NCI-H460 (cell line): ENCODE measurements at places on chromosomes 5 and 9.
A peak's percentile ranks its signal among the peaks of the same experiment; 100 is the strongest.

- DNase-seq: no peak
Measured at GRCh38 chr9:34334337-34334824, 5.0 kb downstream of the NUDT2 start.

- DNase-seq: no peak
Measured at GRCh38 chr5:58918021-58918729, 335.3 kb downstream of the RAB3C start.

DNA sequence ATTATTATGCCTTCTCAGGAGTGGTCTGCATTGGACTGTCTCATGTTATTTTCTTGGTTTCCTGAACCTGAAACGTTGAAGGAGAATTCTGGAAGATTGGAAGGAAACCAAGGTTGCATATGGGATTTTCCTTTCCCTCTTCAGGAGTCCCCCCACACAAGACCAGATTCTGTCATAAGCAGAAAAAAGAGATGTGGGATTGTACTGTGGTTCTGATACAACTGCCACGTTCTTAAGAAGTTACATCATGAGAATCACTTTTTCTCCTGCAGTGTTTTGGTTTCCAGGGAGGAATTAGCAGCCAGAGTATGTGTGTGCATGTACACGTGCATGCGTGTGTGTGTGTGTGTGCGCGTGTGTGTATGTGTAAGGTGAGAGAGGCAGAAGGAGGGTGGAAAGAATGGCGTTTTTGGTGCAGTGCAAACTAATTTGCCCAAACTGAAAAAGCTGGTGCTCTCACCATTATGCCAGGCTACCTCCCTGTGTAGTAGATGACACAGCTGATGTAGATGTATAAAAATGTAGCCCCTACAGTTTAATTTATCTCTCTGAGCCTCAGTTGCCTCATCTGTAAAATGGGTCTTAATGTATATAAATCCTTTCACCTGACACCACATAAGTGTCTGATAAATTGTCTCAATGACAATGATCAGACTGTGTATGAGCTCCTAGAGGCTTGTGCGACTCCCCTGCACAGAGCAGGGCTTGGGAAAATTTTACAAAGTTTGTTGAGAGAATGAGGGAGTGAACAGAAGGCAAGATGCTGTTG is 38.6 kb downstream of the RALGPS1 start:
- no peak for DNase-seq

DNA sequence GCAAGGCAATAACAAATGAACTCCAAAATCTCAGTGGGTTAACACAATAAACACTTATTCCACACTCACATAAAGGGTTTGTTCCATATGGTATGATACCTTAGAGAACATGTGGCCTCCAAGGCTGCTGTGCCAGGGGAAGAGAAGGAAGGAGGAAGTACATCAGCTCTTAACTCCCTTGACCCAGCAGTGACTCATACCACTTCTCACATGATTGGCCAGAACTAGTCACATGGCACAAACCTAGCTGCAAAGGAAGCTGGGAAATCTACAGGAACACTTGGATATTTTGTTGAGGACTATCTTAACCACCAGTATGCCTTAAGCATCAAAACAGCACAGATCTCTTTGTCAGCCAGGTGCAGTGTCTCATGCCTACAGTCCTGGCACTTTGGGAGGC is 99.3 kb downstream of the SLIT3 start:
- no peak for DNase-seq

GRCh38 chr5:73437101-73437776 is 11.3 kb downstream of the FOXD1 start:
- no peak for DNase-seq

DNA sequence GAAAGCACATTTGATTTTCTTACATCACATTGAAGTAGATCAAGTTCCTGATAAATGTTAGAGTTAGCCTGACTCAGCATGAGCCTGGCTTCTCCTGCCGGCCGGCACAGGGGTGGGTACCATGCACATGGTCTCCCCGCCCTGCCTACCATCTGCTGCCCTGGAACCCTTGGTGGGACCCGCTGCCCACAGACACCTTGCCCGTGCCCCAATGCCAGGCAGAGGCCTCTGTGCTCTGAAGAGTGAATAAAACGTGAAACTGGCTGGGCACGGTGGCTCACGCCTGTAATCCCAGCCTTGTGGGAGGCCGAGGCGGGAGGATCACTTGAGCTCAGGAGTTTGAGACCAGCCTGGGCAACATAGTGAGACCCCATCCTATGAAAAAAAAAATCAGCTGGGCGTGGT is 17.3 kb downstream of the EXD3 start:
- DNase-seq: no peak

DNA sequence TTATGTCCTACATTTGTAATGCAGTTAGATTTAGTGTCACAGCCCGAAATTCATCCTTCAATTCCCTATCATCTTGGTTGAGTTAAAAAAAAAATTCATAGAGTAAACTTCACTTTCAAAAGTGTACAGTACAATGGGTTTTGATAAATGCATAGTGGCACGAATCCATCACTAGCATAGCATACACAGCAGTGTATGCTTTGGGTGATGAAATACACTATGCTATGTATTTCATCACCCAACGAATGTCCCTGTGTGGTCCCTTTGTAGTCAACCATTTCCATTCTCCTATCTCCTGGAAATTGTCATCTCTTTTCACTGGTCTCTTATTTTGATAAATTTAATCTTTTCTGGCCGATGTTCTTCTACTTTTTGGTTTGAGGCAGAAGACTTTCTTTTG is 129.4 kb upstream of the BASP1 start:
- no peak for DNase-seq

DNA sequence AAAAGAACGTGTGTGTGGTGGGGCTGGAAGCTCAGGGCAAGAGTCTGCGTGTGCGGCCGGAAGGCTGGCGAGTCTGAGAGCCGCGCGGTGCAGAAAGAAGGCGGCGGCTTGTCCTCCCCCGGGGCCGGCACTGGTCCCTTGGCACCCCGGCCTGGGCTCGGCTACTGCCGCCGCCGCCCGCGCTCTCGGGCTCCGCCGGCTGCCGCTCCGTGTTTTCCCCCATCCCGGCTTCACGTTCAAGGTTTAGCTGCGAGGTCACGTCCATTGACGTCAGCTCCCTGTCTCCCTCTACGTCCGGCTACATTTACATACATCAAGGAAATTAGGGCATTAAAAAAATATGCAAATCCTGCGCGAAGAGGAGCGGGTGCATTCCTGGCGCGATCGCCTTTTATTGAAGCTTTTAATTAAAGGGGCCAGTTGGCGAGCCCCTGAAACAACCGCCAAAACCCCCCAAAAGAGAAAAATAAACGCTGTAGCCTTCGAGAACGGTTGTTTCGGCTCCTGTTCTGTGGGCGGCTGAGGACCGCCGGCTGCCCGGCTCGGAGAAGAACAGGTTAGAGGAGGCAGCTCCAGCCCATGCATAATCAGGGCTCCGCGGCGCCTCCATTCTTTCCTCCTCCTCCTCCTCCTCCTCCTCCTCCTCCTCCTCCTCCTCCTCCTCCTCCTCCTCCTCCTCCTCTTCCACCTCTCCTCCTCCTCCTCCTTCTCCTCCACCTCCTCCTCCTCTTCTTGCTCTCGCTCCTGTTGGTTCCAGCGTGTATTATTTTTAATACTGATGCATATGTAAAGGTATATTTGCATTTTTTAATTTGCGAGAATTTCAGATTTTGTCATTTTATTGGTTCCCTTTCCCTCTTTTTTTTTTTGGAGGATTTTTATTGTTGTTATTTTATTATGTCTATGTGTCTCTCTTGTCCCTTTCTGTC is 207.0 kb downstream of the MEF2C start:
- DNase-seq: peak; percentile 88

DNA sequence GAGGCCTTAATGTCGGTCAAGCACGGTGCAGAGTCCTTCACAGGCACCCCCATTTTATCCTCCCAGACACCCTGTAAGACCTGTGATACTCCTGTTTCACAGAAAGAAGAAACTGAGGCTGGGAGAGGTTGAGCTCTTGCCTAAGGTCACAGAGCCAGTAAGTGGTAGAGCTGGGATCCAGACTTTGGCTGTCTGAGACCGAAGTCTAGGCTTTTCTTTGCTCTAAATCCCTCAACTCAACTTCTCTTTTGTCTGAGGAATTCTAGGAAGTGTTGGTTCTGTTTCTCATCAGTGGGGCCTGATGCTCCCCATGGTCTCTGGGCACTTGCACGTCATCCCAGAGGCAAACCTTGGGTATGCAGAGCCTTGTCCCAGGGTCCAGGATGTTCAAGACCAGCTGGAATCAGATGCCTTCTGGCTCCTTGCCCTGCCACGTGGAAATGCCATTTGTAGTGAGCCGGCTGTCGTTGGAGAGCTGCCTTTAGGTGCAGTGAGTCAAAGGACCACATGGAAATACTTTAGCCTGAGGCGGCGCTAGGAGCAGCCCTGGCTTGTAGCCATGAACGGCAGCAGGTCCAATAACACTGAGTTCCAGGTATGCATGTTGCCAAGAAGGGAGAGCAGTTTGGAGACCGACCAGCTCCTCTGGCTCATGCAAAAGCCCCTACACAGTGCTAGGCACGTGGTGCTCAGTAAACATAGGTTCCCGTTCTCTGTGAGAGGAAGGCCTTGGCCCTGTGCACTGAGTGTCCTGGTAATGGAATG is 9.2 kb downstream of the DCANP1 start:
- no peak for DNase-seq

DNA sequence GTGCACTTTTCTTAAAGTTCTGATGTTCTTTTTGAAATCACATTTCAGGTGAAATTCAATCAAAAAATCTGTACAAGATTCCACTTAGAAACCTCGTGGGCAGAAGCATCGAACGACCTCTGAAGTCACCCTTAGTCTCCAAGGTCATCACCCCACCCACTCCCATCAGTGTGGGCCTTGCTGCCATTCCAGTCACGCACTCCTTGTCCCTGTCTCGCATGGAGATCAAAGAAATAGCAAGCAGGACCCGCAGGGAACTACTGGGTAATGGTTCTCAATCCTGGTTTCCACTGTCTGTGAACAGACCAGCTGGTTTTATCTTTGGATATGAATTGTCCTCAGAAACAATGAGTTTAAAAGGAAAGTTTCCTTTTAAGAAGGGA is 8.1 kb upstream of the SLC2A8 start:
- no peak for DNase-seq

- DNase-seq: no peak
Measured at GRCh38 chr5:113293068-113293974, 141.5 kb downstream of the TSSK1B start.

GRCh38 chr5:171580502-171581265 is 161.2 kb downstream of the FGF18 start:
- DNase-seq: no peak

- DNase-seq: no peak
Measured at GRCh38 chr5:53246042-53246836, 136.7 kb upstream of the MOCS2 start.

- no peak for DNase-seq
Measured at GRCh38 chr5:6675784-6676491, 37.3 kb upstream of the TENT4A start.

DNA sequence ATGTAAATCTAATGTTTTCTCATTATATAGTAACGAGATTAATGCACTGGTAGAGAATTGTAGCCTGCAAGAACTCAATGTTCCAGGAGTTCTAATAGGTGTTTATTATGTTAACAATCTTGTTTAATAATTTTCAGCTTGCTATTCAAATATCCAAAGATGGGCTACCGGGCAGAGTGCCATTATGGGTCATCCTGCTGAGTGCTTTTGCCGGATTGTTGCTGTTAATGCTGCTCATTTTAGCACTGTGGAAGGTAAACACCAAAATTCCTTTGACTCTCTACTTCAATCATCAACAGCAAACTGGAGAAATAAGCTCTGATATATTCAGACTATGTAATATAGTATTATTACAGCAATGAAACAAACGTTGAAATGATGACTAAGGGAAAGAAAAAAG is 41.9 kb upstream of the ITGA2 start:
- no peak for DNase-seq
